ENCODE measurements at places on chromosomes 2 and 18. TPM values are rescaled to one million over a fixed set of nuclear protein-coding genes. Genes with fewer than 3 reads are reported as not detected.

FAHD2B gene
- total RNA-seq, result 11.8 TPM

DRC1 gene
- total RNA-seq, result 6.8 TPM

SERPINB2 gene
- not detected for total RNA-seq

GRCh38 chr2:102657770-102658169, 38.4 kb downstream of the SLC9A2 start:
- no peaks in the 10 kb centered on the region for H3K4me1 ChIP-seq
- no peaks in the 10 kb centered on the region for H3K36me3 ChIP-seq
- no peak overlapping the region for H3K27ac ChIP-seq
- H3K27me3 ChIP-seq, result peaks cover 7% of the 10 kb centered on the region
- no peak for DNase-seq
- no peak overlapping the region for H3K4me3 ChIP-seq

DNA sequence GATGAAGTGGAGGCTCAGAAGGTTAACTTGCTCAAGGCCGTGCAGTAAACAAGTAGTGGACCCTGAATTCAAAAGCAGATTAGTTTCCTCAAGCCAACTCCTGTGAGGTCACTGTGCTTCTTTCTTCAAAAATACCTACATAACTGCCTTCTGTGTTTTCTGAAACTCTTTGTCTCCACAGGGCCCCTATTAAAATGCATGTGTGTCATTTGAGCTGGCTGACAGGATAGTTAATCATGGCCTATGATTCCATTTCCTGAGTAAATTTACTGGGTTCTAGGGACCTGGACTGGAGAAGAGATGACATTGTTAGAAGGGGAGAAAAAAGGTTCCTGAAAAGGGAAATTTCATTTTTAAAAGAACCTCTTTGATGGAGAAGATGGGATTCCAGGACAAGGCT, 12.9 kb upstream of the DTNA start:
- no peak for DNase-seq
- no peaks in the 10 kb centered on the region for H3K4me1 ChIP-seq
- no peak overlapping the region for H3K4me3 ChIP-seq
- no peaks in the 10 kb centered on the region for H3K36me3 ChIP-seq

GRCh38 chr2:138020432-138020831, 56.2 kb downstream of the HNMT start:
- H3K27ac ChIP-seq, result no peak overlapping the region
- no peaks in the 10 kb centered on the region for H3K36me3 ChIP-seq
- no peaks in the 10 kb centered on the region for H3K4me1 ChIP-seq
- no peak for DNase-seq

Data from lower lobe of right lung (tissue), 2 donors.